Gastroesophageal sphincter (tissue), 4 donors: ENCODE measurements at places on chromosomes 7 and 10. TPM values are rescaled to one million over a fixed set of nuclear protein-coding genes. Genes with fewer than 3 reads are reported as not detected.

C10orf67 gene
- not detected for total RNA-seq

CPN1 gene
- total RNA-seq = not detected

HOXA6 gene
- total RNA-seq = 0.46 TPM

NEBL gene
- total RNA-seq = 6.5 TPM

HSPB1 gene
- 880 TPM for total RNA-seq

CALHM3 gene
- not detected for total RNA-seq

TMEM254 gene
- total RNA-seq = 15.1 TPM

PTN gene
- total RNA-seq = 10.9 TPM

MRPL32 gene
- 45.6 TPM for total RNA-seq

VWC2 gene
- not detected for total RNA-seq

DENND2A gene
- 25.2 TPM for total RNA-seq

FGFBP3 gene
- 1.4 TPM for total RNA-seq

FXYD4 gene
- total RNA-seq = not detected

ZNF107 gene
- total RNA-seq = 4.4 TPM

NEUROD6 gene
- total RNA-seq = not detected

OLAH gene
- 2.2 TPM for total RNA-seq

PIP gene
- total RNA-seq = 6.8 TPM

ARMH3 gene
- total RNA-seq = 16.8 TPM

TSPAN13 gene
- total RNA-seq = 7.3 TPM

CDNF gene
- total RNA-seq = 6.7 TPM

SORCS1 gene
- 8.5 TPM for total RNA-seq

TWIST1 gene
- total RNA-seq = 29.3 TPM

TBX20 gene
- total RNA-seq = not detected

TDRD1 gene
- 0.12 TPM for total RNA-seq

COL13A1 gene
- 3.9 TPM for total RNA-seq

HSPA12A gene
- 17.3 TPM for total RNA-seq

MACROH2A2 gene
- 8.2 TPM for total RNA-seq

SPDYE9 gene
- total RNA-seq = not detected

ARHGEF5 gene
- total RNA-seq = 7.1 TPM

GPR37 gene
- total RNA-seq = 14.7 TPM

ST8SIA6 gene
- not detected for total RNA-seq

LRRC4 gene
- 0.82 TPM for total RNA-seq

GCK gene
- 0.31 TPM for total RNA-seq

SFTPA2 gene
- total RNA-seq = 0.16 TPM

PKD1L1 gene
- 1.3 TPM for total RNA-seq

ADAM12 gene
- total RNA-seq = 0.27 TPM

PI4K2A gene
- 25.3 TPM for total RNA-seq

OR2A5 gene
- total RNA-seq = not detected

EVX1 gene
- not detected for total RNA-seq

PTPN20 gene
- 1.5 TPM for total RNA-seq

GPR15LG gene
- 10.1 TPM for total RNA-seq

FLNC gene
- total RNA-seq = 1,162 TPM

HECW1 gene
- total RNA-seq = 0.31 TPM

AGR2 gene
- total RNA-seq = not detected

LIPN gene
- not detected for total RNA-seq

TSPAN15 gene
- total RNA-seq = 51.9 TPM

SPDYE2 gene
- total RNA-seq = not detected

GALNT17 gene
- 93.2 TPM for total RNA-seq
